ENCODE measurements at places on chromosomes 4 and X. TPM values are rescaled to one million over a fixed set of nuclear protein-coding genes. Genes with fewer than 3 reads are reported as not detected.

DNA sequence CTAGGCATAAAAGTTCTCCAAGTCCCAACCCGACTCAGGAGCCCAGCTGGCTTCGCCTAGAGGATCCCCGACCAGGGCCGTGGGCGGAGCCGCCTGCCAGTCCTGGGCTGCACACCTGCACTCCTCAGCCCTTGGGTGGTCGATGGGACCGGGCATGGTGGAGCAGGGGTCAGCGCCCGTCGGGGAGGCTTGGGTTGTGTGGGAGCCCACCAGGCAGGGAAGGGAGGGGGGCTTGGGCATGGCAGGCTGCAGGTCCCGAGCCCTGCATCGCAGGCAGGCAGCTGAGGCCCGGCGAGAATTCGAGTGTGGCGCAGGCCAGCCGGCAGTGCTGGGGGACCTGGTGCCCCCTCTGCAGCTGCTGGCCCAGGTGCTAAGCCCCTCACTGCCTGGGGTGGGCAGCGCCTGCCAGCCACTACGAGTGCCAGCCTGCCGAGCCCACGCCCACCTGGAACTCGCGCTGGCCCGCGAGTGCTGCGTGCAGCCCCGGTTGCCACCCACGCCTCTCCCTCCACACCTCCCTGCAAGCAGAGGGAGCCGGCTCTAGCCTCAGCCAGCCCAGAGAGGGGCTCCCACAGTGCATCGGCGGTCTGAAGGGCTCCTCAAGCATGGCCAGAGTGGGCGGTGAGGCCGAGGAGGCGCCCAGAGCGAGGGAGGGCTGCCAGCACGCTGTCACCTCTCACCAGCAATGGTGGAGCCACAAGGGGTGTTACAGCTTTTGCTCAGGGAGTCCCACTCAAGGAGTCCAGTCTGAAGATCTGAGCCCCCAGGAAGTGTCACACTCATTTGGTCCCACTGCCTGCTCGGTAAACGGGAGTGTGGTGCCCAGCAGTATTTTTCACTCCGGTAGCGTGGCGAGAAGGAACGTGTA, 38.9 kb downstream of the SPRY1 start:
- H3K4me1 ChIP-seq: no peaks in the 10 kb centered on the region
- no peak for DNase-seq
- H3K27me3 ChIP-seq: no peaks in the 10 kb centered on the region
- H3K27ac ChIP-seq: no peak overlapping the region
- H3K36me3 ChIP-seq: no peaks in the 10 kb centered on the region

DNA sequence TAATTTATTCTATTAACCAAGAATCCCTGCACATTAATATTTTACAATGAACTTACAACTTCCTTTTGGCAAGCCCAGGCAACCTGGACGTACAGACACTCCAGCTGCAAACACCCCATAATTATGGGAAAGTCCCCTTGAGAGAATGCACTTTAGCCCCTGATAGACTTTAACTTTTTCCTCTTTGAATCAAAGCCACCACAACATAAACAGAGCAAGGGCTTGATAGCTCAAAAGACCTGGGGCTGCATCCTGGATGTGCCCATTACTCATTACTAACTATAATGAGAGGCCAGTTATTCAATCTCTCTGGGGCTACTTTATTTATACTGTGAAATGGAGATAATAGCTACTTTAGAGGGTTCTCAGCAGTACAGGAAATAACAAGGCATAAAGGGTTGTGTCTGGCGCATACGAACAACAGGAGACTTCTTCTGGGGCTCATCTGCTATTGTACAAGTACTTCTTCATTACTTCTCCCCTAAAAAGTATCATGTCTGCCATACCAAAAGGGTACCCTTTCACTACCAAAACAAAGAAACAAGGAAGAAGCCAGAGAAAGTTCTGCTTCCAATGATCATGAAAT, 54.9 kb downstream of the CASK start:
- DNase-seq: no peak
- no peak overlapping the region for H3K27ac ChIP-seq
- no peaks in the 10 kb centered on the region for H3K27me3 ChIP-seq
- no peak overlapping the region for H3K4me3 ChIP-seq
- no peaks in the 10 kb centered on the region for H3K36me3 ChIP-seq
- H3K4me1 ChIP-seq: no peaks in the 10 kb centered on the region

DNA sequence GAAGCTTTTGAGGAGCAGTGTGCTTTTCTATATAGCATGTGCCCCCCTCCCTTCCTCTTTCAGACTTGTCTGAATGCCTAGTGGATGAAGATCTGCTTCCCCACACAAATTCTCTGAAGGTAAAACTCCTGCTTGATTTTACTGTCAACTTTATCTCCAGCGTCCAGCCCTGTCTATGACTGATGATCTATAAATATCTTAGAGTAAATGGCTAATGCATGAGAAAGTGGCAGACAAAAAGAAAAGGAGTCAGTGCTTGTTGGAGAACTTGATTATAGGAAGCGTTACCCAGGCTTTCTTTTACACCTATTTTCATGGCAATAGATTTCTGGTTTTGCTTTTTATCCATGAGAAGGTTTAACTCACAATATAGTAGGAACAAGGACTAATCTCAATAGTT, 168.3 kb upstream of the HS3ST1 start:
- DNase-seq: no peak
- H3K4me1 ChIP-seq: no peaks in the 10 kb centered on the region
- no peaks in the 10 kb centered on the region for H3K36me3 ChIP-seq
- H3K27me3 ChIP-seq: no peaks in the 10 kb centered on the region
- no peak overlapping the region for H3K27ac ChIP-seq
- H3K4me3 ChIP-seq: no peak overlapping the region

DNA sequence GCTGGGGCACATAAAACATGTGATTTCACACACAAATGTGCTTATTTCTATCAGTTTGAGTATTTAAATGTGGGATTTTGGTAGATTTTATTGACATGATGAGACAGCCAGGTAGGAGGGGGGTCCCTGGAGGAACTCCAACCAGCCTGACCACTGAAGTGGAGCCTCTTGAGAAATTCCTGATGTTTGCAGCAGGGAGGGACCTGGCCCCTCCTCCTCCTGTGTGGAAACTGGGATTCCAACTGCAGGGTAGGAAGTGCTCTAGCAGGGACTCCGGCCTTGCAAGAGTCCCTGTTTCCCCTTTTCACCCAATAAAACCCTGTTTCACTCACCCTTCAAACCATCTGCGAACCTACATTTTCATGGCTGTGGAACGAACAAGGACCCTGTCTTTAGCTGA, 2224.0 kb upstream of the AGA start:
- no peak overlapping the region for H3K4me3 ChIP-seq
- no peaks in the 10 kb centered on the region for H3K27me3 ChIP-seq
- H3K4me1 ChIP-seq: no peaks in the 10 kb centered on the region
- no peaks in the 10 kb centered on the region for H3K36me3 ChIP-seq

DNA sequence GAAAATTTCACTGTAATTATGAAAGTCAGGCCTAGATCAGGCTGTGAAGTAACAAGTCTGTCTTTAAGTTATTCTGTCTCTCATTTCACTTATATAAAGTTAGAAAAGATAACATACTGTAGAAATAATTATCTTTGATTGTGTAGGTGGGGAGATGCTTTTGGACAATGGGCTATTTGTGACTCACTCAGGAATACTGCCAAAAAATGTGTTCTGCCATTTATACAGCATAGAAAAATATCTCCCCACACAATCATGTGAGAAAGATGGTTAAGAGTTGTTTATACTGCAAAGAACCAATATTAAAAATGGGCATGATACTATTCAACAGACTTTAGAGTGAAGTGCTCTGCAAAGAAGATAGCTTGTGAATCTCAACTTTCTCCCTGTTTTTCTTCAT, 95.0 kb upstream of the GABRA2 start:
- no peaks in the 10 kb centered on the region for H3K27me3 ChIP-seq
- DNase-seq: no peak
- H3K27ac ChIP-seq: no peak overlapping the region
- H3K36me3 ChIP-seq: no peaks in the 10 kb centered on the region
- H3K4me1 ChIP-seq: no peaks in the 10 kb centered on the region

DNA sequence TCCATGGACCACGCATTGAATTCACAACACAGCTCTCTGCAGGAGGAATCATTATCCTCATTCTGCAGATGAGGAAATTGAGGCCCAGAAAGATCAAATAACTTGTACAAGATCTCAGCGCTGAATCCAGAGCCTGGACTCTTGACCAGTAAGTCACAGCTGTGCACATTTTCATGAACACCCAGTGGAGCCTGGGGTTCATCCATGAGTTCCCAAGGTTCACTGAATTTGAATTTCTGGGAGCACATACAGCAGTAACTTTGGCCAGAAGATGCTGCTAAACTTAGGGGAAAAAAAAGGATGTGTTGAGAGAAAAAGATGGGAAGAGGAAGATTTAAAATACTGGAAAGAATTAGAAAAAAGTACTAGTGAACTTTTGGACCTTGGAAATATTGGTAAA, 218.7 kb upstream of the PPARGC1A start:
- H3K27ac ChIP-seq: no peak overlapping the region
- H3K27me3 ChIP-seq: no peaks in the 10 kb centered on the region
- no peak overlapping the region for H3K4me3 ChIP-seq
- H3K4me1 ChIP-seq: peaks cover 13% of the 10 kb centered on the region
- no peak for DNase-seq

GRCh38 chr4:41080976-41081375, 133.4 kb downstream of the APBB2 start:
- no peaks in the 10 kb centered on the region for H3K4me1 ChIP-seq
- H3K27ac ChIP-seq: no peak overlapping the region
- H3K4me3 ChIP-seq: no peak overlapping the region
- H3K27me3 ChIP-seq: no peaks in the 10 kb centered on the region
- no peak for DNase-seq

- no peak for DNase-seq
- H3K4me1 ChIP-seq: peaks cover 8% of the 10 kb centered on the region
- H3K36me3 ChIP-seq: no peaks in the 10 kb centered on the region
- H3K27me3 ChIP-seq: no peaks in the 10 kb centered on the region
- H3K27ac ChIP-seq: peak overlapping the region; percentile 1
Observed at GRCh38 chr4:139902321-139903320, 237.0 kb downstream of the MGST2 start.

- peak; percentile 36 for DNase-seq
- no peaks in the 10 kb centered on the region for H3K36me3 ChIP-seq
- H3K4me1 ChIP-seq: no peaks in the 10 kb centered on the region
- no peak overlapping the region for H3K4me3 ChIP-seq
Observed at GRCh38 chrX:67555578-67556203, 11.9 kb downstream of the AR start.

- DNase-seq: peak; percentile 22
- H3K27me3 ChIP-seq: no peaks in the 10 kb centered on the region
Observed at GRCh38 chr4:19969492-19969891, 282.2 kb upstream of the SLIT2 start.

DNA sequence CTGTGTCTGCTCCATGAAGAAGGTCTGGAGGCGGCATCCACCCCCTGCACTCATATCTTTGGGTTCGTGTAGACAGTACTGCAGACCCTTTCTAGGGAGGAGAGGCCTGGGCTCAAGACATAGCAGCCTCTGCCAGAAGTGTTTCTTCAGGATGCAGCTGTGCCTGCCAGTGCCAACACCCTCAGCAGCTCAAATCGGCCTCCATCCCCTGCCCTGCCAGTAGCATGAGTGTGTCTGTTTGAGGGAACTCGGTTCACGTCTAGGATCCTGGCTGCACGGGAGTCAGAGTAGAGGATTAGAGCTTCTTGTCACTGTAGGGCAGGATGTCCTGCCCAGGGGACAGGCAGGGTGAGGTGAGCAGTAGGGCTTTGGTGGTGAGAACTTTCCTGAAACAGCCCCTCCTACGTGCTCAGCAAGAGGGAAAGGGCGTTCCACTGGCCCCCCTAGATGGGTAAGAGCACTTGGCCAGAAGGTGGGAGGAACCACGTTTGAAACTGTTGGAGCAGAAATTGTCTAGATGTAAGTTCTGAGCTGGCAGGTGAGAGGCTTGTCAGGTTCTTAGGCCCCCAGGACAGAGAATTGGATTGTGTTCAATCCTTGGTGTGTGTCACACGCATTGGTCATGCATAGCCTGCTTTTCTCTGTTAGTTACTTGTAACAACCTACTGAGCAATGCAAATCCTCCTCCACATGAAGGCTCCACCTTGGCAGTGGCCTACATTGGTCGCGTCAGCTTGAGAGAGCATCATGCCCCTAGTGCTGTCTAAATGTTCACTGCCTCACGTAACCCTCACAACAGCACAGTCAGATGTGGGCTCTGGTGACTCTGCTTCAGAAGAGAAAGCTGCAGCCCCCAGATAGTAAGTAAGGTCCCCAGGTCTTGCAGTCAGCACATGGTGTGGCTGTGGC, 25.8 kb upstream of the FAM193A start:
- no peak overlapping the region for H3K27ac ChIP-seq
- no peaks in the 10 kb centered on the region for H3K27me3 ChIP-seq

DNA sequence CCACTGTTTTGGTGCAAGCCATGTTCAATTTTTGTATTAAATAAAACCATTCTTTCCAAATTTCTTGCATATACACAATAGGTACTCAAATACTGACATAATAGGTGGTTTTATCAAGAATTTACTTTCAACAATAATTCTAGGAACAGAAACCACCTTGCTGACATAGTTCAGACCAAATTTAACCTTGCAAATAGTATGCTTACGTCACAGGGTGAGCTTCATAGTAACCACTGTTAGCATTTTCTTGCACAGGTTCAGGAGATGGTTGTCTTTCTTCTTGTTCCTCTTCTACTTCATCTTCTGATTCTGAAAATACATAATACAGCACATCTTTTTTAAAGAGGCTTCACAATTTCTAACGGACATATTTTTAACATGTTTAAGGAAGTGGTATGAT, 17.6 kb downstream of the G3BP2 start:
- no peak for DNase-seq
- no peak overlapping the region for H3K4me3 ChIP-seq
- peaks cover 10% of the 10 kb centered on the region for H3K36me3 ChIP-seq
- H3K4me1 ChIP-seq: peaks cover 10% of the 10 kb centered on the region

GRCh38 chr4:108941904-108942430, 179.1 kb upstream of the ETNPPL start:
- H3K36me3 ChIP-seq: no peaks in the 10 kb centered on the region
- H3K27me3 ChIP-seq: no peaks in the 10 kb centered on the region
- H3K4me1 ChIP-seq: no peaks in the 10 kb centered on the region
- H3K4me3 ChIP-seq: no peak overlapping the region

GRCh38 chr4:25863347-25863784, 578 bp upstream of the SEL1L3 start:
- H3K27me3 ChIP-seq: no peaks in the 10 kb centered on the region
- peak overlapping the region; percentile 40 for H3K4me3 ChIP-seq
- DNase-seq: no peak

ENPEP gene
- 0.51 TPM for total RNA-seq

DUSP21 gene
- total RNA-seq: not detected

MEPE gene
- total RNA-seq: not detected

CT45A1 gene
- total RNA-seq: not detected

RAB41 gene
- not detected for total RNA-seq

SPIN2A gene
- 0.50 TPM for total RNA-seq

RAB40A gene
- under 0.01 TPM for total RNA-seq

TACR3 gene
- under 0.01 TPM for total RNA-seq

STK32B gene
- 0.50 TPM for total RNA-seq

FGFR3 gene
- 0.33 TPM for total RNA-seq

MAGEA2B gene
- not detected for total RNA-seq

COL4A6 gene
- 7.2 TPM for total RNA-seq

UGT2B17 gene
- total RNA-seq: not detected

Measured in fibroblast of lung (primary cell).